K562 (cell line): ENCODE measurements at places on chromosomes 13 and 19.

GRCh38 chr19:12237143-12237839, 57.4 kb downstream of the ZNF44 start:
- peak; percentile 27 for DNase-seq

DNA sequence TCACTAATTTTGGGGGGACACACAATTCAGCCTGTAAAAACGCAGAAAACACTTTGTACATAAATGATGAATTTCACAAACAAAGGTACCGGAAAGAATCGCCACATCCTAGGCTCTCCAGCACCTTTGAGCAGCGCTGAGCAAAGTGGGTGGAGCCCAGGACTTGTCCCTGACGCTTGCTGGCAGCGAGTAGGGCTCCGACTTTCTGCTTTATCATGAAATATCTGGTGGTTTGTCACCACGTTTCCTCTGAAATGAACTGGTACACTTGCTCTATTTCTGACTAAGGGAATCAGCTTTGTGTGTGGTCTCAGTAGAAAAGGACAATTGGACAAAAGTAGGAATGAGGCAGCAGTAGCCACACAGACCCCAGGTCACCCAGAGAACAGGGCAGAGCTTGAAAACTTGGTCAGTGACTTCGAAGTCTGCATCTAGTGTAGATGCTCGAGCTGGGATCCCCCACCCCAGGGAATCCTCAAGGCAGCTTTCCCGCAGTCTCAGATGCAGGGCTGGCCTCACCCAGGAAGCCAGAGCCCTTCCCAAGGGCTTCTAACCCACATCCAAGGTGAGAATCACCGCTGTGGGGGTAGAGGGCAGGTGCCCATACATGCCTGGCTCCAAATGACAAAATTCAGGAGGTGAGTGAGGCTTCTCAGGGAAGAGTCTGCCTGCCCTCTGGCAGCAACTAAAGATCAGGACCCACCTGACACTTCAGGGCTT, 85.3 kb upstream of the SOX1 start:
- DNase-seq, result no peak

- no peak for DNase-seq
These were observed 317.8 kb downstream of the ATP8A2 start for GRCh38 chr13:25689539-25689938.

- no peak for DNase-seq
These were observed 32.5 kb downstream of the CILP2 start for GRCh38 chr19:19570571-19570970.

GRCh38 chr19:53907690-53908089, 1.4 kb upstream of the CACNG7 start:
- DNase-seq, result no peak

DNA sequence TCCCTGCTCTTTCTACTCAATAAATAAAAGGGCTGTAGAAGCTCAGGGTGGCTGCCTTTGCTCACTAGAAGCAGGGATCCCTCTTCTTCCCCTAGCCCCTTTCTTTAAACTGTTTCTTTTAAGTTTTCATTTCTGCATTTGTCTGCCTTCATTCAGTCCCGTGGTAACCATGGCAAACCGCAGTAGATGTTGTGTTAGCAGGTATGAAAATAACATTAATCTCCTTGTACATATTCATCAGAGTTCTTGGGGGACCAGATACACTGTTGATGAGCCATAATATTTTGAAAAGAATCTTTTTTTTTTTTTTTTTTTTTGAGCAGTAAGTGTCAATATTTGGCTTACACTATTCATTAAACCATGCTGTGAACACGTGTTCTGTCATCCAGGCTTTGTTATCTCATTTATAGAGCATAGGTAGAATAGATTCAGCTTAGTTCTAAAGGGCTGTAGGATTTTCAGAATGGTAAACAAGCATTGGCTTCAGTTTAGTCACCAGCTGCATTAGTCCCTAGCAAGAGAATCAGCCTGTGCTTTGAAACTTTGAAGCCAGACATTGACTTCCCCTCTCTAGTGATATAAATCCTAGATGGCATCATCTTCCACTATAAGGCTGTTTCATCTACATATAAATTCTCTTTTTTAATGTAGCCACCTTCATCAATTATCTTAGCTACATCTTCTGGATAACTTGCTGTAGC, 59.4 kb upstream of the SPRY2 start:
- no peak for DNase-seq

- no peak for DNase-seq
These were observed 229.4 kb downstream of the ITGBL1 start for GRCh38 chr13:101681834-101682233.

DNA sequence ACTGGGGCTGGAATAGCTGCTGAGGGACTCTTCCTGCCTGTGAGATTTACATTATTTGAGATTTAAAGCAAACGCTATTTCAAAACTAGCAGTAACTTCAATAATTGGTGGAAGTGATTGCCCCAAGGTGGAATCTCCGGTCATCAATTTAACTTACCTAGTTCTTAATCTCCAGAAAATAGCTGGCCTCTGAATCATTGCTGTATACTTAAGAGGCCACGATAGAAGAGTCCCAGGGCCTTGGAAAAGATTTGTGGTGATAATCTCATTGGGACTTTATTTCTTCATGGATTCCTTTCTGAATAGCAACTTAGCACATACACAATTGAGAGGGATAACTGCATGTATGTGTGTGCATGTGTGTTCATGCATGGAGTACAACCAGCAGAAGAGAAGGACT, 120.2 kb downstream of the DNAJC15 start:
- no peak for DNase-seq
